ENCODE measurements at places on chromosomes 5 and 9.

DNA sequence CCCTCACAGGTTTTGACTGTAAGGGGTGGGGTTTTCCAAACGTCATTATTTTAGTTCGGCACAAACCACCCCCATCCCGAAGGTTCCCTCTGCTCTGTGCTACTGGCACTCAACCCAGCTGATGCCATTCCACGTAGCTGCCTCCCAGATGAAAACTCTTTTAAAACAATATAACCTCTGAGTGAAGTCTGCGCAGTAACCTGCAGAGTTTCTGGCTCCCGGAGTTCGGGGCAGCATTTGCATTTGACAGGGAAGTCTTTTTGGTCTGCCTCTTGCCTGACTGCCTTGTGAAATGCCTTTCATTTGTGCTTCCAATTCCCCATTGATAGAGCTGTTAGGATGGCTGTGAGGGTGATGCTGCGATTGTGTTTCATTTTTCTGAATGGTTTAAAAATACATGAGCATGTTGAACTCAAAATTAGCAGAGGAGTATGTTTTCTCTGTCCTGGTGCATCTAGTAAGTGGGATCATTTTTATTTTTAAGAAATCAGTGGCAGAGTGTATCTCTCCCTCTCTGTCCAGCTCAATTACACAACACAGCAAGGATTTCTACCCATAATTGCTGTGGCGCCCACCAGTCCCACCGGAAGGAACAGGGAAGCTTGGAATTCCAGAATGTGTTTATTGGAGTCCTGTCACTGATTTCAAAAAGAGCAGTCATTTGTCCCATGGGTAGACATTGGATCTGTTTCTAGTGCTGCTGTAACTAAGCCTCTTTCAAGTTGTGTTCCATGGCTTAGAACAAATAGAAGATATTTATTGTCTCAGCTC, 24.8 kb downstream of the ADCY2 start:
- no peak for DNase-seq

DNA sequence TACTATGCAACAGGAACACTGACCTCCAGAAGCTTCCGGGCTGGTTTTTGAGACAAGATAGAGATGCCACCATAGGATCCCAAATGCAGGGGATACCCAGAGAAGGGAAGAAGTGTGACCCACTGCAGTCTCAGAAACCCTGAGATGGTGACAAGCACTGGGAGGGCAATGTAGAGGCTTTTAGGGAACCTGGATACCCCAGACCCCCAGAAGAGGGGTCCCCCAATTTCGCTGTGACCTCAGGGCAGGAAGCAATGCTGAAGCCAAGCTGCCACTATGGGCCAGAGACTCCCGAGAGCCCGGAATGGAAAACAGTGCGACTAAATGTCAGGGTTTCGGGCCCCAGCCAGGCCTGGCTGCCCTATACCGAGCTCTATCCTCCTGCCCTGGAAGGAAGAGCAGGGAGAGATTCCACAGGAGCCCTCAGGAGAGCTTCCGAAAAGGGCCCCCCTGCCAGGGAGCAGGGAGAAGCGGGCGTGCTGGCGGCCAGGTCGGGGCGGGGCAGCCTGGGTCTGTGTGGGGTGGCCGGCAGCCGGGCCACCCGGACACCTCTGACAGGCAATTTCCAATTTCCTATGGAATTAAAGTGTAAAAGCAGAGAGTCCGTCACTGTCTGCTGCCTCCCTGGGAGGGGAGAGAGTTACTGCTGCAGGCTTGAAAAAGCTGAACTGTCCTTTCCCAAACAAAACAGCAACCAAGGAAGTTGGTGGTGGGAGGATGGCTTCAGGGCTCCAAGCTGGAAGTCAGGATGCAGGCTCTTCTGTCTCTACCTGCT, 154.2 kb downstream of the FGF18 start:
- no peak for DNase-seq

- no peak for DNase-seq
Observed at GRCh38 chr5:113237893-113238292, 196.9 kb downstream of the TSSK1B start.

- no peak for DNase-seq
Observed at GRCh38 chr9:126687930-126688461, 74.3 kb downstream of the LMX1B start.

GRCh38 chr5:135133181-135133580, 99.2 kb upstream of the PITX1 start:
- DNase-seq = no peak
